ENCODE measurements at places on chromosomes 5 and 9.

DNA sequence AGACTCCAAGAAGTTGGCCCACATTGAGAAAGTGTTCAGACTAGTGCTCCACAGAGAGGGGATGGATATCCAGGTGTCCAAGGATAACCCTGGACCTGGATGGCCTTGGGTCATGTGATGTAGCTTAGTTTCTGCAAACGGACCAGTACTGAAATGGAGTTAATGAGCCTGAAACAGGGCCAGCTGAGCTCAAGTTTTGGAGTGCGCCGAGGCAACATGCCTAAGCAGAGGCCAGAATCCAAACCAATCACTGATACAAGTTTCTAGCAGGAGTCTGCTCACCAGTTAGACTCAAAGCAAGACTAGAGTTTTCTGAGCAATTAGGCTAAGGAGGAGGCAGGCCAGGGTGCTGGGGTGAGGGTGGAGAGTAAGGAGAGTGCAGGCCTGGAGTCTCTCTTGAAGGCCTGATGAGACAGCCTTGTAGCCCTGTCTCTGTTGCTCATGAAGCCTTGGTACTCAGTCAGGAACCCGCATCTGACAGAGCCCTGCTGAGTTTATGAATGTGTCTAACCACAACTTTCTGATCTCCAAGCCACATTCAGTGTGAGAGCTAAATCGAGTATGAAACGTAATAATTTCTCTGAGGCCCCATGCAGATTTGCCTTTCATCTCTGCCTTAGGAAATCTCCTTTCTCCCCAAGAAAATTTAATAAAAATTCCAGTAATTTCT is 68.9 kb upstream of the EQTN start:
- DNase-seq: no peak

GRCh38 chr9:72454871-72455491 is 66.4 kb upstream of the TMC1 start:
- no peak for DNase-seq

GRCh38 chr9:29203244-29203930 is 1630.1 kb upstream of the C9orf72 start:
- no peak for DNase-seq

- DNase-seq: no peak
Measured at GRCh38 chr5:149641000-149641576, 59.8 kb downstream of the ARHGEF37 start.

DNA sequence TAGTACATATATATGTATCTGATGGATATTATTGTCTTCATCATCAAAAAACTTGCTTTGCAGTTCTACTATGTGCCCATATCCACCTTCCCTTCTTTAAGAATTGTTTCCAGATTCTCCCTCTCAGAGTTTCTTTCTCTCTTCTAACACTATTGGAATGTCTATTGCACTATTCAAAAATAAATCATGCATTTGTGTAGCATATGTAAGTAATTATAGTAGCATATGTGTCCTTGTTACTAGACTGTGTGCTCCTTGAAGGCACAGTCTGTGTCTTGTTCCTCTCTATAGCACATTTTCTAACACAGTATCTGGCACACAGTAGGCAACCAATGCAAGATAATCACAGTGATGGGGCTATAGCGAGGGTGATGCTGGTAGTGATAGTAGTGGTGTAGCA is 43.4 kb upstream of the TRIM32 start:
- no peak for DNase-seq

GRCh38 chr5:153168241-153168640 is 322.2 kb upstream of the GRIA1 start:
- no peak for DNase-seq

DNA sequence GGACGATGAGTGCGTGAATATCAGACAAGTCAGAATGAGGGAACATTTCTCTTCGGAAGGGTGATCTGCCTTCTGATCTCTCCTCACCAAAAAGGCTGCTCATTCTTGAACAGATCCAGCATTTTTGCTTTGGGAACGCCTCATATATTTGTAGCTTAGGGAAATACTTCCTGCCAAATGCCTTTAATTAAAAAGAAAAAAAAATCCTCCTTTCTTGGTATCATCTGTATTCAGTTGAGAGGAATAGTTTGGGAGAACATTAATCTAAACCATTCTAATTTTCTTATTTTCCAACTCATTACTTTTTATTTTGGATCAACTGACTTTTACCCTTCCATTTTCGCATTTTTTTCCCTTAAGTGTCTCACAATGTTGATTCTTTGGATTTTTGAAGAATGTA is 163.4 kb downstream of the SNX18 start:
- no peak for DNase-seq

- no peak for DNase-seq
Measured at GRCh38 chr5:143197260-143197656, 206.2 kb downstream of the NR3C1 start.

DNA sequence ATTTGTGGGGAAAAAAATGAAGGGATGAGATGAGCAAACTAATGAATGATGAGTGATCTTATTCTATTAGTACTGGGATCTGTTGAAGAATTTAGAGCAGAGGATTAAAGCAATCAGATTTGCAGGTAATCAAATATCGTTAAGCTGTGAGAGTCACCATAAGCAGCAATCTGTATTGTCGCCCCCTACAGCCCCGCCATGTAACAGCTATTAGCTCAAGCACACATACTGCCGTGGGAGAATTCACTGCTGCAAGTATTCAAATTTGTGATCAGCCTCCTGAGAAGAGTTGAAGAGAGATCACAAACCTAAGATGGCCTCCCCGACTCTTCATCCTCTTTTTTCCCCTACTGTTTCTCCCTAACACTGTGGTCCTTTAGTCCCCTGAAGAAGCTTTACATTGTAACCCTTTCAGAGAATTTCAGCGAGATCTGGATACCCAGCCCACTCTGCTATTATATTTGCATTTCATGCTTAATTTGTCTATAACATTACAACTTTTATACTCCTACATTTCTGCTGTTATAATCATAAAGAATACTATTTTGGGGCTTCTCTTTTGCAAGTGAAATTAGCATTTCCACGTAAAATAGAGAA is 28.5 kb upstream of the PHF24 start:
- DNase-seq: peak; percentile 30

DNA sequence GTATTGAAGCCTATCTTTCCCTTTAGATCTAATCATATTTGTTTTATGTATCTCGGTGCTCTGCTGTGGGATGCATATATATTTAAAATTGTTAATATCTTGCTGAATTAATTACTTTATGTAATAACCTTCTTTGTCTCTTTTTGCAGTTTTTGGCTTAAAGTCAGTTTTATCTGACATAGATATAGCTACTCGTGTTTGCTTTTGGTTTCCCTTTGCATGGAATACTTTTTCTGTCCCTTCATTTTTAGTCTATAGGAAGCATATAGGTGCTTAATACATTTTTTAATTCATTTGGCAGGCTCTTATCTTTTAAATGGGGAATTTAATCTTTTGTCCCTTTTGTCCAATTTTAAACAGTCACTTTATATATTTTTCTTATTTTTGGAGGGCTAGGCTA is 360.6 kb upstream of the PRR16 start:
- DNase-seq: no peak

GRCh38 chr5:6378766-6379103 is 388 bp upstream of the MED10 start:
- no peak for DNase-seq

- DNase-seq: no peak
Measured at GRCh38 chr9:78502566-78502965, 205.6 kb downstream of the PSAT1 start.

DNA sequence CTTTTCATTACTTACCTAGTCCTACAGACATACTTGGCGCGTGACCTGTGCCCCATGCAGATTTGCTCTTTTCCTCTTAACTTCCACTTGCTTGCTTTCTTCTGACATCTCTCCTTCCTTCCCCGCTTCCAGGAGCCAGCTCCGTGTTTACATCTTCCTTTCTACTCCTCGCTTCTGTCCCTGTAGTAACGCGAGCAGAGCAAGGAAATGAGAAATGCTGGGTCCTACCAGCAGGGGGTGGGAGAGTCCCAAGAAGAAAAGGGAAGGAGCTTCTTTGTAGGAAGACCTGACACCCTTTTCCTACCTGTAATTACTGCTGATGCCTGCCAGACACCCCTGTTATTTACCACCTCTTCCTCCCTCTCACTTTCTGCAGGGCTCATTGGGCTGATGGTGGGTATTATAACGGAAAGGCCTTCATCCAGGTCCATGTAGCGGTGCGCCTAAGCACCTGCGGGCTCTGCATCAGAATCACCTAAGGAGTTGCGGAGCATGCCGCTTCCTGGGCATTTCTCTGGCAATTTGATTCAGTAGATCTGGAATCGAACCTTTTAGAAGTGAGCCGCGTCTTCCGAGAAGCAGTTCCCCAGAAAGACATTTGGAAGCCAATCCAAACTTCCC is 1260.8 kb upstream of the WWC1 start:
- no peak for DNase-seq

DNA sequence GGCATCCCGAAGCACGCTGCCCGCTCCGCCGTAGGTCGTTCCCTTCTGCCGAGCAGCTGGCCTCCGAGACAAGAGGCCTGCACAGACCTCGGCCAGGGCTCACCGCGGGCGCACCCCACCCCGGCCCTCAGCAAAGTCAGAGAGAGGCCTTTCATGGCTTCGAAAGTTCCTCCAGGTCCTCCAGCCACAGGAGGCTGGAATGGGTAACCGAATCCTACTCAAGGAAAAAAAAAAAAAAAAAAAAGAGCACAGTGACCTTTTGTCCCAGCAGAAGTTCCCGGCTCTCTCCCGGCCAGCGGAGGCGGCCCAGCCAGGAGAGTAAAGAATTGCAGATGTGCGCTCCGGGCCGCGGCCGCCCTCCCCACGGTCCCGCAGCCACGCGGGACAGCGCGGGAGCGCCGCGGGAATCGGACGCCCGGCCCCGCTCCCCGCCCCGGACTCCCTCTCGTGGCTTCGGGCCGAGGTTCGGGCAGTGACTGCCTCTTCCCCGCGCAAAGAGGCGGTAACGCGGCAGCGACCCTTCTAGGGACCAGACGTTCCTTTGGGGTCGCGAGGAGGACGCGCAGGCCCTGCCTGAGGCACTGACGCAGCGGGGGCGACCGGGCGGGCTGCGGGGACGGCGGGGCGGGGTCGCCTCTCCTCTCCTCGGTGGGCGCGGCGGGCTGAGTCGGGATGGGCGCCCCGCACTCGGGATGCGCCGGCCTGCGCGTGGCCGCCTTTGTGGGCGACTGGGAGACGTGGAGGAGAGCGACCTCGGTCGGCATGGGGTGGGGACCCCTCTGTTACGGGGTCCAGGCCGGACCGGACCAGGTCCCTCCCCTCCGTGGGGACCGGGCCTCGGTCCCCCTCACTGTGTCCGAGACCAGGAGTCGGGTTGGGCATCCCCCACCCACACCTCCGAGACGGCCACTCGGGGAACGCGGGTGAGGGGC is 754 bp downstream of the GFPT2 start:
- DNase-seq: no peak

DNA sequence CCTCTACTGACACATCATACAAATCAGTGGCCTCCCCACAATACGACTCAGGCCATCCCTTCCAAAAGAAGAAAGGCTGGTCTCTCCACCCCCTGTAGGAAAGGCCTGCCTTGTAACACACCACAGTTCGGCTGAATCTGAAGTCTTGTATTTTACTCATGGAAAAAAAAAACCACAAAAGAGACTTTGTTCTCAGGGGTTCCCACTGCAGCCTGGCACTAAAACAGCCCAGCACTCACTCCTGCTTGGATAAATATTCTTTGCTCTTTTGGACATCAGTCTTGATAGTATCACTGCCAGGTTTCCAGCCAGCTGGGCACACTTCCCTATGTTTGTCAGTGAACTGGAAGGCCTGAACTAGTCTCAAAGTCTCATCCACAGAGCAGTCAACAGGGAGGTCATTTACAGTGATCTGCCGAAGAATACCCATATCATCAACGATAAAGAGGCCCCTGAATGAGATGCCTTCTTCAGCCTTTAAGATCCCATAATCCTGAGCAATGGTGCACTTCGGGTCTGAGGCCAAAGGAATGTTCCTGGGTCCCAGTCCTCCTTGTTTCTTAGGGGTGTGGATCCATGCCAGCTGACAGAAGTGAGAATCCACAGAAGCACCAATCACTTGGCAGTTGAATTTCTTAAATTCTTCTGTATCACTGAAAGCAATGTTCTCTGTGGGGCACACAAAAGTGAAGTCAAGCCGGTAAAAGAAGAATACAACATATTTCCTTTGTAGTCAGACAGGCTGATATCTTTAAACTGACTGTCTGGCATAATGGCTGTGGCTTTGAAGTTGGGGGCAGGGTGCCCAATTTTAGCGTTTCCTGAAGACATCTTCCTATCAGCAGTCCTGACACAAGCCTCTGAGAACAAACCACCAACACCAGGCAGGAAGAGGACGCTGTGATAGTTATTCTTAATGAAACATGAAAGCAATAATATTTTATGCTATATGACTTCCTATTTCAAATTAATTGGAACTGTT is 198.1 kb downstream of the LURAP1L start:
- DNase-seq: no peak

DNA sequence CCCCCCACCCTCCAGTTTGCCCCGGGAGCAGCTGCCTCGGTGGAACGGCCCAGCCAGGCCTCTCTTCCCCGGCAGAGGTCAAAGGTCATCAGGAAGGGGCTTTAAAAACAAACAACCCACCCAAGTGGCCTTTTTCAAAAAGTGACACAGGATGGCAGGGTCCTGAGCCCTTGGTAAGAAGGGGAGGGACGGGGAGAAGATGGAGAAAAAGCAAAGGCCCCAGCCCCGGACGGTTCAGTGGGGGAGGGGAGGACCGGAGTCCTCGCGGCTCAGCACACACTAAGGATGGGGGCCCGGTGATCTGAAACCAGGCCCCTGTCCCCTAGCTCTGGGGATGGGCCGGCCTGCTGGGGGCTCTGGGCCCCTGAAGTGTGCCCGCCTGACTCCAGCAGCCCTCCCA is 1.1 kb downstream of the PRRX2 start:
- DNase-seq: no peak

DNA sequence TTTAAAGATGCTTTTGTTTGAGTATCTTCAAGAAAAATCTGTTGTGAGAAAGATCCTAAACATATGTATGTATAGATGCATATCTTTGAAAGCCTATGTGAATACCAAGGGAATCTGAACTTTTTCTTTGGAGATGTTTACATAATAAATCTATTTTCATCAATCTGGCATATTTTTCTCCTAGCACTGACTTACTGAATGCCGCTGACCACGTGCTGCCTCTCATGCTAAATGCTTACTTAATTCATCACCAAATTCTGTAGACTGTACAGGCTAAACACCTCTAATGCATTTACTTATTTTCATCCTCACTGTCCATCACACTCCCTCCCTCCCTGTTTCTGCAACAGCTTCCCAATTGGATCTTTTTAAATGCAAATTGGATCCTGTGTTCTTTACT is 566.2 kb upstream of the WWC1 start:
- DNase-seq: no peak

DNA sequence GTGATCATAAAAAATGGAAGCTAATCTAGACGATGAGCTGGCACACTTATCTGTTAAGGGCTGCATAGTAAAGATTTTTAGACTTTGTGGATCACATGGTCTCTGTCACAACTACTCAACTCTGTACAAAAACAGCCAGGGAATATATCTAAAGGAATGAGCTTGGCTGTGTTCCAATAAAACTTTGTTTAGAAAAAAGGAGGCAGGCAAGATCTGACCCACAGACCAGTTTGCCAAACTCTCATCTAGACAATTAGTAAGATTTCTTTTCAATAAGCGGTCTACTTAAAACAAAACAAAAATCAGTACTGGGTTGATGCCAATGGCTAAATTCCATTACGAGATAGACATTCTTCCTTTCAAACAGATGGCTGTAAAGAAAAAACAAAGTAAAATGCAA is 53.0 kb upstream of the RETREG1 start:
- DNase-seq: no peak

GRCh38 chr5:60312098-60312497 is 387.9 kb downstream of the DEPDC1B start:
- no peak for DNase-seq
